Esophagus squamous epithelium (tissue), 5 donors: ENCODE measurements at places on chromosomes 11 and 22.

- DNase-seq: no peak
These were observed 595.3 kb upstream of the CCDC90B start for GRCh38 chr11:83881428-83881827.

GRCh38 chr11:74739546-74740270 is 8.5 kb upstream of the CHRDL2 start:
- DNase-seq: no peak

- DNase-seq: no peak
These were observed 47.6 kb upstream of the THY1 start for GRCh38 chr11:119470317-119471291.

DNA sequence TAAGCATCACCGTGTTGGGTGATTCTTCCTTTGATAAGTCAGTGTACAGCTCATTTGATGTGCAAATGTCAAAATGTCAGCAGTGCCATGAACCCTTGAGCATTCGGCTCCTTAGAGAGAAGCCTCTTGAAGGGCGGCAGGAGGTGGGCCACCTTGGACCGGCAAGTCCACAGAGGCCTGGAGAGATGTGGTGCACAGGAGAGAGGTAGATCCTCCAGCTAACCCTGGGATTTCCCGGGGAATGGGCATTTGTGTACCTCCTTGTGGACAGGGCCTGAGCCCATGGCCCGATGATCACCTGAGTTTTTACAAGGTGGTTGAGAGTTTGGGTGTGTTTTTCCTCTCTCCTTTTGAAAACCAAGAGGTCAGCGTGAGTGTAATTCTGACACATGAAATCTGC is 133.2 kb upstream of the RCN1 start:
- no peak for DNase-seq

- no peak for DNase-seq
These were observed 114.1 kb downstream of the MAML2 start for GRCh38 chr11:96228910-96229309.
